ENCODE measurements at places on chromosomes 1 and 21. TPM values are rescaled to one million over a fixed set of nuclear protein-coding genes. Genes with fewer than 3 reads are reported as not detected.

DNA sequence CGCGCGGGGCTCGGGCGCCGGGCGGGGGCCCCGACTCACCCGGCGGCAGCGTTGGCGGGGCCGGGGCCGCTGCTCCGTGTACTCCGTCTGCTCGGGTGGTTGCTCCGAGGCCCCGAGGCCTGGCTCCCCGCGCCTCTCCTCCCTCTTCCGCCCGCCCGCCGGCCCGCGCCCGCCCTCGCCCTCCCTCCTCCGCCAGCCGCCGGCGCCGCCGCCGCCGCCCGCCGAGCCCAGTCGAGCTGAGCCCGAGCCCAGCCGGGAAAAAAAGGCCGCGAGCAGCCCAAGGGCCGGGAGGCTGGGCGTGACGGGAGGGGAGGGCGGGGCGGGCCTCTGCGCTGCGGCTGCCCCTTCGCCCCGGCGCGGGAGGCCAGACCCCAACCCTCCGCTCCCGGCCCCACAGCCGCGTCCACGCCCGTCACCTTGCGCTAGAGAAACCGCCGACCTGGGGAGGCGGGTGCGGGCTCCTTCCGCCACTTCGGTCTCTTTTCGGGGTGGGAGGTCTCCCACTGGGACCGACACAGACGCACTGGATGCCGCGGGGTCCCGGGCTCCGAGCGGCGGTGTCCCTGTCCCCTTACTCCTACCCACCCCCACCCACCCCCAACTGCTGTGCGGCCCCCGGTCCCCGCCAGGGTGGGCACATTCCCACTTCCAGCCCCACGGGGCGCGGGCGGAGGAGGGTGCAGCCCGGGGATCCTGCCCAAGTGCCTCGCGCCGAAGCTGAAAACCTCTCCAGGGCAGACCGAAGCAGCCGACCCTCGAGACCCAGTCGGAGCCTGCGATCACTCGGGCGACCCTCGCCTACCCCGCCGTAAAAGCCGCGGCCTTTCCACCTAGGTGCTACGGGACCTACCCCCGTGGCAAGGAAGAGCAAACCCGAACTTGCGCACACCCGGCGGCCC lies at the start of gene CERS2:
CERS2 (minus strand) TSS at position 256 of the 899 bp plus-strand sequence. CDS start 5,745 bp downstream, outside the sequence.
- DNase-seq = peak; percentile 88

DNA sequence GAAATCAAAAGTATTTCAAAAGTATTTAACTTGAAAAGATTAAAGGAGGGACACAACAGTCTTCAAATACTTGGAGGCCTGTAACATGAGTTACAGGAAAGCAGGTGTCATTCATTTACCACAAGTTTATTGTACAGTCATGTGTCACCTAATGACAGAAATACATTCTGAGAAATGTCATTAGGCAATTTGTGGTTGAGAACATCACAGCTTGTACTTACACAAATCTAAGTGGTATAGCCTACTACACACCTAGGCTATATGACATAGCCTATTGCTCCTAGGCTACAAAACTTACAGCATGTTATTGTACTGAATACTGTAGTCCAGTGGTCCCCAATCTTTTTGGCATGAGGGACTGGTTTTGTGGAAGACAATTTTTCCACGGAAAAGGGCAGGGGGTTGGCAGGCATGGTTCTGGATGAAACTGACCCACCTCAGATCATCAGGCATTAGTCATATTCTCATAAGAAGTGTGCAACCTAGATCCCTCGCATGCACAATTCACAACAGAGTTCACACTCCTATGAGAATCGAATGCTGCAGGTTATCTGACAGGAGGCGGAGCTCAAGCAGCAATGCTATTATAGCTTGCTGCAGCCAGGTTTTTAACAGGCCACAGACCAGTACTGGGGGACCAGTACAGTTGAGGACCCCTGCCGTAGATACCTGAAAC lies 25.0 kb upstream of the PHTF1 start:
- no peak for DNase-seq

- no peak for DNase-seq
Measured at GRCh38 chr1:242185731-242186130, 186.8 kb upstream of the MAP1LC3C start.

DNA sequence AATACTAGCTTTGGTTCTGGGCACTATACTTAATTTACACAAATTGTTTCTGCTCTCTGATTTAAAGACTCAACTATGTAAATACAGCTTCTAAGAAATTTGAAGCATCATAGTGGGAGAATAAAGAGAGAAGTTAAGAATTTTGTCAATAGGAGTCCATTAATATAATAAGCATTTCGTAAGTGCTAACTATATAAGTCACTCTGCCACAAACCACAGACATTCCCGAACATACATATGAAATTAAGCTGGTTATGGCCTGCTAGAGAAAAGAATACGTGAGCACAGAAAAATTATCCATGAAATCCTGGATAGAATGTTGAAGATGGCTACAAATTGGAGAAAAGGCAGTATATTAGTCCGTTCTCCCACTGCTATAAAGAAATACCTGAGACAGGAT lies 526.2 kb downstream of the MRPL39 start:
- DNase-seq = no peak

DNA sequence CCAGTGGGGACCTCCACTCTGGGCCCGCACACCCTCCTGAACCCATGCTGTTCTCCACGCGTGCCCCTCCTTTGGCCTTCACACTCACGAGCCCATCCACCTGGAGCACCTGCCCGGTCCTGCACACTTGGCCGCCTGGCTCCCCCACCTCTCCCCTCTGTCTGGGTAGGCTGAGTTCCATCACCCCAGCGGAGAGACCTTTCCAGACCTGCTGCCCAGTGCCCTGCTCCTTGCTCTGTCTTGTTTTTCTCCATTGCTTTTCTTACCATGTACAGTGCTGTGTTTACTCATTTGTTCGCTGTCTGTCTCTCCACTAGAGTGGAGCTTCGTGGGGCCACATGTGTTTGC lies 351.0 kb upstream of the VAMP3 start:
- DNase-seq = no peak

DNA sequence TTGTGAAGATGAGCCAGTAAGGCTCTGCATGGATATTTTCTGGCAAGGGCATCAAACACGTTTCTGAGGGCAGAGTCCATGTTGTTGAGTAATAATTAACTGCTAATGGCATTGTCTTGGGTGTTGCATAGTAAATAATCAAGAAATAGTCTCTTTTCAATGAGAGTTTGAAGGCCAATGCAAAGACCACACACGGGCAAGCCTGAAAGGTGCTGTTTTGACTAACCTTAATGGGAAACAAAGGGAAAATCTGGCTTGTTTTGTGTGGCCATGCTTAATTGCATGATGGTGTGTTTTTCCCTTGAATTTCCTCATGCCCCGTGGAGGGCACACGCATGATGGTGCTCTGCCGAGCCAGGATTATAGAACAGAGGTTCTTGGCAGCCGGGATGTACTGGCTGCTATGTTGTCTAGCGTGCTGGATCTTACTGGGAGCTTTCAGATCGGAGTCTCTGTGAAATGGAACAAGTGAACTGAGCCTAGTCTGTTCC lies 127.6 kb downstream of the NOS1AP start:
- no peak for DNase-seq

DNA sequence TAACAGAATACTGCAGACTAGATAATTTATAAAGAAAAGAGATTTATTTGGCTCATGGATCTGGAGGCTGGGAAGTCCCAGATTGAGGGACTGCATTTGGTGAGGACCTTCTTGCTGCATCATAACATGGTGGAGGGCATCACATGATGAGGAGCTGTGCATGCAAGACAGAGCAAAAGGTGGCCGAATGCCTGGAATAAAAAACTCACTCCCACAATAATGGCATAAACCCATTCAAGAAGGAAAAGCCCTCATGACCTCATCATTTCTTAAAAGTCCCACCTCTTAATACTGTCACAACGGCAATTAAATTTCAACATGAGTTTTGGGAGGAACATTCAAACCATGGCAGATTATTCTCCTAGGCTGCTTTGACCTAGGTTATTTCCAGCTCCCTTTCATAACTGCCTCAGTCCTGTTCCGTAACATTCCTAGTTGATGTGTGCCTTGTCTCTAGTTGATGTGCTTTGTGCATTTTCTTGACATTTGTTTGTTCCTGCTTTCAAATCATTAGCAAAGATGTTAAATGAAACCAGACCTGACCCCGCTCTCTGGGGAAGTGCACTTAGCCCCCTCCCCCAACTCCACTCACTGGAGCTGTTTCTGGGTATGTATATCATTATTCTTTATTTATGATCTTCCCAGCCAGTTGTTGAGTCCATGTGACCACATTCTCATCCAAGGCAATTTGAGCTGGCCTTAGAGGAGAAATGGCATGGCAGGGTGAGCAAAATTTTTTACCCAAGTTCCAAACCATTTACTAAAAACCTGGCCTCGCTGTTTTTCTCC lies 148.5 kb downstream of the GDAP2 start:
- no peak for DNase-seq

DNA sequence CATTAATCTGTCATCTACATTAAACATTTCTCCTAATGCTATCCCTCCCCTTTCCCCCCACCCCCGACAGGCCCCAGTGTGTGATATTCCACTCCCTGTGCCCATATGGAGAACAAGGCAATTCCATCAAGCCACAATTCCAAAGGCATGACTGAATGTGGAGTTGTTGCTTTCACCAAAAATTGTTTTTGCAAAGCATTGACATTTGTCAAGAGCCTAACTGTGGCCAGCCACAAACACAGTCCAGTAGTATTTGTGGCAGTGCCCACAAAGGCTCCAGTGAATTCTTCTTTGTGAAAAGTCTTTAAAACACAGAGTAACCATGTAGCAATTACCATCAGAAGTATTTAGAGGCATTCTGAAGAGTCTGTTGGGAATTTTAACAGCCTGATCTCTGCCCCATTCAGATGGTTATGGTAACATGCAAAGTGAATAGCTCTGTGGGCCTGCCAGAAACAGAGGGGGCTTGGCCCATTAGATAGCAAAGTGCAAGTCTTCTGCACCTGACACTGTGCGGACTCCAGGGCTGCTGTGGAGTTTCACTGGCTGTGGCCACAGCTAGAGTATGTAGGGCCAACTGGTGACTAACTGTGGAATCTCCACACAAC lies 11.6 kb upstream of the LRRC53 start:
- DNase-seq = no peak

DNA sequence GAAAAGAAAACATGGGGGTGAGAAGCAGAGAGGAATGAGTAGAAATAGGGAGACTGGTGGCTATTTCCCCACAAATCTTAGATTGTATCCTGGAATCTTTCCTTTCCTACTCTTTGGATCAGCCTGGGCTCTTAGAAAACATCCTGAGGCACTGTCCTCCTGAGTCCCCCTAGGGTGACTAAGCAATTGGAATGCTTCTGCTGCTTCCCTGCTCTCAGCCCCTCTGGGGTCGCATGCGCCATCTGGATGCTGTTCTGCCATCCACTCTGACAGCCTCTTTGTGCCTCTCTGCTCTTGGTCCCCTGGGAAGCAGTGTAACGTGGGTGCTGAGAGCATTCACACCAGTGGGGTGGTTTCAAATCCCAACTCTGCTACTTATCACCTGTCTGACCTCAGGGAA lies 443.0 kb downstream of the SIPA1L2 start:
- no peak for DNase-seq

DNA sequence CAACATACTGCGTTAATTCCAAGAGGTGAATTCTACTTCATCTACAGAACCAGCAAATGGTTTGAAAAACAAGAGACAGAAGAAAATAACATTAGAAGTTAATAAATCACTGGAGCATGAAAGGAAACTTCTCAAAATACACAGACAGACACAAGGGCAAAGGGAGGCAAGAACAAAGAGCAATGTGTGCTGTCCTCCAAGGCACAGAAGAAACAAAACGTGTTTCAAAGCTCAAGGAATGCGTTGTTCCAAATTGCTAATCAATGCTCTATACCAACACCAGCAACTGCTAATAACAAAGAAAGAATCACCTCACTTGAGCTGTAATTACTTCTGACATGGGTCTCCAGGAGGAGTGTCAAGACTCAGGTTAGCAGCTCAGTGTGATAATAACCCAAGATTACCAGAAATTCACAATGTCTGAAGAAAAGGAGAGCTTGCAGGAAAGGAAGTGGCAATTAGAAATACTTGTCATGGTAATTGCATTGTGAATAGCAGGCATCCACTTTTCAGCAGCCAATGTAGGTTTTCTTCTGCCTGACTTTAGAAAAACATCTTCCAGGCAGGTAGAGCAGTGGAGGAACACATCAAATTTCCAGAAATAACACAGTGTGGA lies 175.4 kb downstream of the SEC16B start:
- no peak for DNase-seq

DNA sequence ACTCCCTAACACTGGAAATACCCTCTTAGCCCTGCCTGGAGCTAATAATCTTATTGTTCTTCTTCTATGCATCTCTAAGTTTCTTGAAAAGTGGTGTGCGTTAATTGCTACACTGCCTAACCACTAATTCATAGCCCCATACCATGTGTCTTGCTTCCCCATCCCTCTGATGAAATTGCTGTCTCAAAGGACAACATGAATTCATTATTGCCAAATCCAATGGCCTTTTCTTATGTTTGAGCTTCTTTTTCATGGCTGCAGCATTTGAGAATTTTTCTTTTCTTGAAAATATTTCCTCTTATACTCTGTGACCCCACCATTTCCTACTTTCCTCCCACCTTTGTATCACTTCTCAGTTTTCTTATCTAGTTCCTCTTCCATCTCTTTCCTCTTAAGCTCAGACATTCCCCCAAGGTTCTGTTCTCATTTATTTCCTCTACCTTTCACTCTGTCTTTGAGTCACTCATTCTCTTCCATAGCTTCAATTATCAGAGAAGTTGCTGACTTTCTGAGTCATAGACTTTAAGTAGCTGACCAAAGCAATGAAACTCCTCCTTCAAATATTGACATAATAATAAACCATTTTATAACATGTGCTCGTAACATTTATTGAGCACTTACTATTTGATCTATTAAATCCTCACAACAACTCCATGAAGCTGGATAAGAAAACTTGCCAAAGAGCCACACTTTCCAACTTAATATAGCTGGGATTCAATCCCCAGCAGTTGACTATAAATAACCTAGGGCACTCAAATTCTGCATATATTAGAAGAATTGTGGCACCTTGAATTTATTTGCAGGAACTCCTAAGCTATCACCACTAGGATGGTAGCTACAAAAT lies 35.5 kb upstream of the ATP6V1G3 start:
- no peak for DNase-seq

DNA sequence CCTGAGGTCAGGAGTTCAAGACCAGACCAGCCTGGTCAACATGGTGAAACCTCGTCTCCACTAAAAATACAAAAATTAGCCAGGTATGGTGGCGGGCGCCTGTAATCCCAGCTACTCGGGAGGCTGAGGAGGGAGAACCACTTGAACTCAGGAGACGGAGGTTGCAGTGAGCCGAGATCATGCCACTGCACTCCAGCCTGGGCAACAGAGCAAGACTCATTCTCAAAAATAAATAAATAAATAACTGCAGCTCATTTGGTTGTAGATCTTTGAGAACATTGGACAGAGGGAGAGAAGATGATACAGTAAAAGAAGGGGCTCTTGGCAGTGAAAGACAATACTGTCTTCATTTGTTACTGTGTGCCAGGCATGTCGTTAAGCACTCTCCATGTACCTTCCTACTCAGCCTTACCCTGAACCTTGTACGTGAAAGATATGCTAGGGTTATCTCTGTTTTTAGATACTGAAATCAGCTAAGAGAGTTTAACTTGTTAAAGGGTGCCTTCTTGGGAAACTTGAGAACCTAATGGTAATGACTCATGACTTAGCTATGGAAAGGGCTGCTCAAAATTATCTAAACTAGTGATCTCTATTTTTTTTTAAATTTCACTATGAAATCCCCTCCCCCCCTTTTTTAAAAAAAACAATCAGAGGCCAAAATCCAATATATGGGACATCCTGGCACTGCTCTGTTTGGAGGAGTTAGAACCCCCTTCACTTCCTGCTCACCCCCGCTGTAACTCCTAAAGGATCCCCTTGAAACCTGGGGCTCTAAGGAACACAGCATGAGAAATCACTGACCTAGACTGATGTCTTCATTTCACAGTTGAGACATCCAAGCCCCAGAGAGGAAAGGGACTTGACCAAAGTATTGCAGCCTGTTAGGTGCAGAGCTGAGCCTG lies 6.8 kb upstream of the KPNA6 start:
- DNase-seq = no peak

Gene KCNAB2
- 3.6 TPM for total RNA-seq

Gene MYOG
- not detected for total RNA-seq

Gene TMIGD3
- not detected for total RNA-seq
